ENCODE measurements at places on chromosomes 11 and 22.

DNA sequence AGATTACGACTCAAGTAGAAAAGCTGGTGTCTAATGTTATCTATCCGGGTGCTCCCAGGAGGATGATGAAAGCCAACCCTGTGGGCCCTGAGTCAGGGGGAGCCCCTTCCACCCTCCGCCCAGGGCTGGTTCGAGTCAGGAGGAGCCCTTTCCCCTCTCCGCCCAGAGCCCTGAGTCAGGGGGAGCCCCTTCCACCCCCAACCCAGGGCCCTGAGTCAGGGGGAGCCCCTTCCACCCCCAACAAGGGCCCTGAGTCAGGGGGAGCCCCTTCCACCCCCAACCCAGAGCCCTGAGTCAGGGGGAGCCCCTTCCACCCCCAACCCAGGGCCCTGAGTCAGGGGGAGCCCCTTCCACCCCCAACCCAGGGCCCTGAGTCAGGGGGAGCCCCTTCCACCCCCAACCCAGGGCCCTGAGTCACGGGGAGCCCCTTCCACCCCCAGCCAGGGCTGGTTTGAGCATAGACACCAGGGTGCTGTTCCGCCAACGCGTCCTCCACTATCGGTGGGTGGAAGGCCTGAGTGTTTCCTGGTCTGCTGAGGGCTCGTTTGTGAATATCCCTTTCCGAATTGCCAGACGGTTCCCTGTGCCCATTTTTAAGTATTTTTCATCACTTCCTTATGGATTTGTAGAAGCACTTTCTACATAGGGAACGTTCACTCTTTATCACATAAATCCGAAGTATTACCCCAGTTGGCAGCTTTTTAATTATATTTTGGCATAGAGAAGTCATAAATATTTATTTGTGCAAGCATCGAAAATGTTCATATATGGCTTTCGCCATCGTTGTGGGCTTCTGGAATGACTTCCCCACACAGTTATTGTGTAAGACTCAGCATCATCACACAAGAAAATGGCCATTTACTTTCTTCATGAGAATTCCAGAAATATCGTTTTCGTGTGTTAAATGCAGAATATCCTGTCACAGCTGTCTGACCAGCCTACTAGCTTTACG is 380.6 kb downstream of the BRD1 start:
- DNase-seq: no peak

- DNase-seq: no peak
Measured at GRCh38 chr11:3860375-3860774, 4.9 kb downstream of the STIM1 start.

- DNase-seq: no peak
Measured at GRCh38 chr11:3832816-3833215, 7.9 kb downstream of the RHOG start.

DNA sequence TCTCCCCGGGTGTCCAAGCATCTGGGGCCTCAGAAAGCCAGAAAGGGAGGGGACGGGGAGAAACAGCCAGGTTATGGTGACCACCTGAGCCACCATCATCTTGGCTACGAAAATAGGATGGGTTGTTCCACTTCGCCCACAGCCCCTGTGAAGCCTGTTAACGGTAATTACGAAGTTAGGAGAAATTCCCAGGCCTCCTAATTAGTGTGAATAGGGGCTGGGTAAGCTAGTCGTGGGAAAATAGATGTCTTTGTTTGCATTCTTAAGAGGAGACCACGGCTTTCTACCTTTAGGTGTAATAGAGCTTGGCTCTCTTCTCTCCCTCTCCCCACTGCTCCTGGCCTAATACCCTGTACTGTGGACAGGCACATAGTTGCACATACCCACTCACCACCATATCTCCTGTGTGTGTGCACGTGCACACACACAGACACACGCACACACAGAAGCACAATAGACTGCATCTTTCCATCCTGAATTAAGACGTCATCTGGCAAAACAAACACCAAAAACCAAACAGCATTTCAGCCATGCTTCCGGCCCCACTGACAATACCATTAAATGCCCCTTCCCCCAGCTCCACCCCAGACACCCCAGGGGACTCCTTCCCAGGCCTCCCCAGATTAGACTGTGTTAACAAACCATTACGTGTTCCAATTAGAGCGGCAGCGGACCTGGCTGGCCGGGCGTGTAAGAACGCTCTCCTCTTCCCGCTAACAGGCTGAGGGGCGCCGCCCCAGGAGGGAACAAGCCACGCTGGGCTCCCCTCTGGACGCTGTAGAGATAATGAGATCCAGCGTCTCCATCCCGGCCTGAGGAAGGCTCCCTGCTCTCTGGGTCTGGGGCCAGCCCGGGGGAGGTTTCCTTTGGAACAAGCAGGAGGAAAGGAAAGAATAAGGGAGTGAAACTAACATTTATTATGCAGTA is 72.8 kb downstream of the TP53I11 start:
- DNase-seq: peak; percentile 44

- DNase-seq: peak; percentile 75
Measured at GRCh38 chr11:13329670-13330356, 52.2 kb downstream of the BMAL1 start.

GRCh38 chr22:31637891-31638618 is 24.0 kb downstream of the PISD start:
- DNase-seq: no peak

- no peak for DNase-seq
Measured at GRCh38 chr11:95660038-95660437, 129.5 kb downstream of the FAM76B start.

- no peak for DNase-seq
Measured at GRCh38 chr22:44143579-44143978, 37.1 kb upstream of the PARVG start.

DNA sequence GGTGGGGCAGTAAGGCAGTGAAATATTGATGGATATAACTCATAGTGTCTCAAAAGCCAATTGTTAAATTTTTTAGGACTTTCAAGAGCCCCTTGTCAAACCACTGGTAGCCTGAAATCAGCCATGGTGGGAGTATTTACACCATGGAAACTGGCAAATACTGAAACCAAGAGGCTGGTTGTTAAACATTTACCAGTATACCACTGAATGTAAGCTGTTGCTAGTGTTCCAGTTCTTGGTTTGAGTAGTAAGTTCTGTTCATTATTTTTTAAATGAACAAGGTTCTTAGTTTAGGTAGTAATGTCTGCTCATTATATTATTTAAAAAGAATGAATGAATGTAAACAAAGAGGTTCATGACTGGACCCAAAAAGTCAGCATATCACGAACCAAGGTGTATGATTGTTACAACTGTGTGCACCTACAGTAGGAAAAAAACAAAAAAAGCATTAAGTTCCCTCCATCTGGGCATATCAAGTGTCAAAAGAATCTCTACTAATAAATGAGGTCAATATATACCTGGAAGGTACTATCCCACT is 4.5 kb upstream of the EIF3F start:
- DNase-seq: no peak

GRCh38 chr11:61616434-61616833 is 35.6 kb upstream of the SYT7 start:
- no peak for DNase-seq

- DNase-seq: no peak
Measured at GRCh38 chr11:37988031-37988430, 1390.0 kb upstream of the RAG2 start.

DNA sequence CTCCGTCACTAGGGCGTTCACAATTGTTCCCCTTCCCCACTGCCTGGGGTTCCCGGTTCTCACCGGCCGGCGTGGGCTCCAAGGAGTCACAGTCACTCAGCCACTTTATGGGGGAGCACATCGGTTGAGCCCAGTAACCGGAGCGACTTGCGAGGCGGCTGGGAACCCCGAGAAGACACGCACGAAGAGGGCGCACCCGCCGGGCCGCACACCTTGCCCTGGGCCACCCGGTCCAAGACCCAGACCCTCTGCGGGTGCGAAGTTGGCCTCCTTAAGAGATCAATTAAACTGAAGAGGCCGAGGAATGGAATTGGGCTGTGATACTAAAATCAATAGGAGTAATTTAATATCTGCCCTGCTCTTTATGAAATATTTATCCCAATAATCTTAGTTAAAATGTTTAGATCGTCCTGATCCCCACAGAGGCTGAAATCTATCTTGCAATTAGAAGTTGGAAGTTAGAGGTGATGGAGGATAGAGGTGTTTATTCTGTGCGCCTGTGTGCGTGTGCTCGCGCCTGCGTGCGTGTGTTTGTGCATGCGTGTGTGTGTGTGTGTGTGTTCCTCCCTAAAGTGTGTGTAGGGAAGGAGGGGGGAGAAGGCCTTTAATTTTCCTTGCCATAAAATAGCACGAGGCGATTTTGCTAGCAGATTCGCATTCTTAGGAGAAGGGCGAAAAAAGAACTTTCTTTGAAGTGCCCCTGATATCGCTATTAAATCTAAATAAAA is 954 bp upstream of the MN1 start:
- DNase-seq: no peak

All from NCI-H2081 treated with DMSO at 0.1 percent for 48 hours (cell line).